ENCODE measurements at places on chromosomes 16 and 17.

DNA sequence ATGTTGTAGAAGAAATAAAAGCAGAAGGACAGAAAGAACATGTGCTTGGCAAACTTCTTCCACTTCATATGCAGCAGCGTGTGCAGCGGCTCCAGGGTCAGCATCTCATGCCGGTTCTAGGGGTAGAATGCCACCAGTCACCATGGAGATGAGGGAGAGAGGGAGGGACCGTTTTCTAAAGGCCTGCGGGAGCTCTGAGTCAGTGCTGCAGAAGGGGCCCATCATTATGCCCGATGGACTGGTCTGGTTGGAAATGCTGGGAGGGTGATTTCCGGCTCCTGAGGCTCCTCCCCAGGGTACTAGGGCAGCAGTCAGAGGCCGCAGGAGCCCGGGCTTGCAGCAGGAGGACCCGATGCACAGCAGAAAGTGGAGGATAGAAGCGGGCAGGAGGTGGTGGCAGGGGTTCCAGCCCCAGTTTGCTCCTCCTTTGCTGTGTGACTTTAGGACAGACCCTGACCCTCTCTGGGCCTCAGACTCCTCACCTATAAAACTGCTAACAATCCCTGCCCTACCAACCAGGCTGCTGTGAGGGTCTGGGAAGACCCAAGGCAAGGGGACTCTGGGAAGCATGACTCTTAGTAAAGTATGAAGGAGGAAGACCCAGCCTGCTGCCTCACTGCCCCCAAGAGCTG, 28.6 kb downstream of the TRPV3 start:
- DNase-seq: no peak

- no peak for DNase-seq
Measured at GRCh38 chr16:27892879-27893278, 170.6 kb downstream of the GSG1L start.

- peak; percentile 38 for DNase-seq
Measured at GRCh38 chr16:23597003-23597756, 1.1 kb upstream of the NDUFAB1 start.

DNA sequence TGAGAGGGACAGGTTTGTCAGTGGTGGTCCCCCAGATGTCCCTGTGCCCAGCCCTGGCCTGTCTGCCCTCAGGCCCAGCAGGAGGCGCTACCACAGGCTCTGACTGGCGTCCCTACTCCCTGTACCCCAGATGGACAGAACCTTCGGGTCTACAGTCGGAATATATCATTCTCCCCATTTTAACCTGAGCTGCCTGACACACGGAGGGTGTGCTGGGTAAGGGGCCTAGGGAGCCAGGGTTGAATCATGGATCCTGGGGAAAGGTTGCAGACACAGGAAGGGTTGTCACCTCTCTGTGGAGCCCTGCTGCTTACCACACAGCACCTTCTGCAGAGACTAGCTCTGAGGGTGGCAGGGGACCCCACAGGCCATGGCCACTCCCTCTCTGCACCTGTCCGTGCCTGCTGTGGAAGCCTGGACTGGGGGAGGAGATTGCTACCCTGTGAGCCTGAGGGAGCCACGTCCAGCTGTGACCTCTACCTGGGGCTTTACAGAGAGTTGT, 162.2 kb upstream of the ZNF267 start:
- no peak for DNase-seq

- DNase-seq: peak; percentile 52
Measured at GRCh38 chr17:75152922-75153779, 1.2 kb downstream of the JPT1 start.

DNA sequence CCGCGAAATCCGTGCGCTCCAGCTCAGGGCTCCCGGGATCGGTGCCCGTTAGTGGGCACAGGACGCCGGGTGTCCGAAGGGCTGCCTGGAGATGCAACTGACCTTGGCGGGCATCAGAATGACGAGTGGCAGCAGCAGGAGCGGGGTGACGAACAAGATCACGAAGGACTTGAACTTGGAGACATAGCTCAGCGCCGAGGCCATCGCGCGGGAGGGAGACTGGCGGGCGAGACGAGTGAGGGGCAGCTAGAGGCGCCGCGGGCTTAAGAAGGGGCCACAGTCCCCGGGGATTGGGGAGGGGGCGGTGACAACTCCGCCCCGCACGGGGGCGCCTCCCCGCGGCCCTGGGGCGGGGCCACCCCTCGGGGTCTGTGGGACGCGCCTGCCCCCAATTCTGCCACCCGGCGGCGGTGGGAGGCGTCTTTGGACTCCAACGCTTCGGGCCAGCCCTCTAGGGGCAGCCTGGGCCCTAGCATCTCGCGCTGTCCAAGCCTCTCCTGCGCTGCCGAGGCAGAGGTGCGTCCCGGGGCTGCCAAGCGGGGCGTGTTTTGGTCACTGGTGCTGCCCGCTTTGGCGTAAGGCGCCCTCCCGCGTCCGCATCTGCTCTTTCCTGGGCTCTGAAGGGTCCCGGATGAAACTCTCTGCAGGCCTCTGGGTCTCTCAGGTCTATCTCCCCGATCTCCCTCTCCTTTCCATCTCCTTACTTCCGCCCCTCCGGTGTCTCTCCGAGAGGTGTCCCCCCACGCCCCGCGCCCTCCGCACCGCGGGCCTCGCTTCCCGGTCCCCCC, at the start of gene SLC13A5:
Gene SLC13A5, minus strand, starts transcription at position 240 of the 788 bp plus-strand sequence. Its CDS starts 36 bp downstream, at position 204.
- DNase-seq: no peak

GRCh38 chr17:44768505-44769142, 9.8 kb downstream of the ADAM11 start:
- no peak for DNase-seq

DNA sequence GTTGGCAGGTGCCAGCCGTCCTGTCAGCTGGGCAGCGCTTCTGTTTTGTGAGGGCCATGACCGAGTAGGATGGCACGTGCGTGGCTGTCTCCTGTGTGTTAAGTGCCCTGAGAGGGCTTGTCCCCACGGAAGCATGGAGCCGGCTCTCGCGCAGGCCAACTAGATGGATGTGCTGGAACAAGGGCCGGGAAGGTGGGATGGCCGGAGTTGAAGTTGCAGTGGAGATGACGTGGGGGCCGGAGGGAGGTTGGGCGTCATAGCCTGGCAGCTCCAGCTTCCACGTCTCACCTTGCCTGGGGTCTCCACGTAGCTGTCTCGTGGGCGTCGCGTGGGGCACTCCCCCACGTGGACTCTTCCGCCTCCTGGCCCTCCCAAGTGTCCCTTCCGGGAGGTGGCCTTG, 27.7 kb downstream of the TBCD start:
- no peak for DNase-seq

DNA sequence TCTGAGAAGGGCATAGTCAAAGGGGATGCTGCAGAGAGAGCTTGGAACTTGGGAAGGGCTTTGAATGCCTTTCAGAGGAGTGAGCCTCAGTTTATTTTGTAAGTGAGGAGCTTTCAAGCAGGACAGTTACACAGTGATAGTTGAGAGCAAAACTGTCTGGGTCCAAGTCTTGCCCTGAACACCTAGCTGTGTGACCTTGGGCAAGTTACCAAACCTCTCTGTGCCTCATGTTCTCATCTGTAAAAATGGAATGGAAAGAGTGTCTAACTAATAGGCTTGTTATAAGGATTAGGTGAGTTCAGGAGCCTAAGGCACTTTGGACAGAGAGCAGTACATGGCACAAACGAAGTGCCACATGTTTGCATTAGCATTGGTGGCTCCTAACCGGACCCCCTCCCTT, 27.0 kb upstream of the TAC4 start:
- DNase-seq: no peak

DNA sequence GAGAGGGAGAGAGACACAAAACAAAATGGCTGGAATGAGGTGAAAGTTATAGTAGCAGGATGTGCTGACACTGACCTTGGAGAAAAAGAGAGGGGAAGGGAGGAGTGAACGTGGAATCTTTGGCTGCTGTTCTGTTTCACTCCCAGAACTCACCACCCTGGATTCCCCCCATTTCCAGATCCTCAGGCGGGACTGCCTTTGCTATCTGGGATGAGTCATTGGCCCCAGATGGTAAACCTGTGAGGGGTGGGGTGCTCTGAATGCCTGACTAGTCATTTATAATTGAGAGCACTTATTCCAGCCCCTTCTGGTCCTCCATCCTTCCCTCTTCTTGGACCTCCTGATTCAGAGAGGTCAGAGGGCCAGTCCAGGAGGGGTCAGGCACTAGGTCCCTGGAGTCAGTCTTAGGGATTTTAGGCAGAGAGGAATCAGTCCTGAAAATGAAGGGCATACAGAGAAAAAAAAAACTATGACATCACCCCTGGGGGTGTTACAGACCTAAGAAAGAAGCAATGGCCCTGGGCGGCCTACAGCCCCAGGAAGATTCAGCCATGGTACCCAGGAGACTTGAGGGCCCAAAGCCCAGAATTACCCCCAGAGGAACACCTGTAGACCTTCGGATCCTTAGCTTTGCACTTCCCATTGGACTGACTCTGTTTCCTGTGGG, 2.2 kb upstream of the ZG16 start:
- DNase-seq: no peak

GRCh38 chr17:48930435-48930873, 14.2 kb downstream of the SNF8 start:
- no peak for DNase-seq

- DNase-seq: no peak
Measured at GRCh38 chr17:12114686-12115418, 94.2 kb downstream of the MAP2K4 start.

- DNase-seq: peak; percentile 85
Measured at GRCh38 chr16:58684354-58685083, at the start of gene SLC38A7. TSS of gene SLC38A7 (minus strand) at chr16:58684770. CDS start at chr16:58680126, 4,644 bp downstream.

GRCh38 chr17:50026046-50026675, 29.7 kb upstream of the ITGA3 start:
- DNase-seq: no peak

- no peak for DNase-seq
Measured at GRCh38 chr17:22278302-22279275, 586.3 kb downstream of the KCNJ18 start.

GRCh38 chr16:56515665-56516064, 4.2 kb downstream of the BBS2 start:
- DNase-seq: no peak

DNA sequence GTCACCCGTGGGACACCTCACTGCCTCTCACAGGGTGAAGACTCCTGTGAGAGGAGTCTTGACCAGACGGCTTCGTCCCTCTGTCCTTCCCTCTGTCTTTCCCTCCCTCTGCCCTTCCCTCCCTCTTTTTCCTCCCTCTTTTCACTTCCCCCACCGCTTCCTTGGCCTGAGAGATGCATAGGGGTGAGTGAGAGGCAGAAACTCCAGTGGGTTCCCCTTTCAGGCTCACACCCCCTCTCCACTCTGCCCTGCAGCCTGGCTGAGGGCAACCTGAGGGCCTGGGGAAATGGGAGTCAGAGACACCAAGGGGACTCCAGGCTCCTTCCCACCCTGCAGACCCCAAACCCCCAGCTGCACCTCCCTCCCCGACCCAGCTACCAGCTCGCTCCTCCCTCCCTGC, 14.6 kb upstream of the KRT17 start:
- DNase-seq: no peak

- DNase-seq: peak; percentile 12
Measured at GRCh38 chr17:37111329-37111728, 162.6 kb downstream of the AATF start.

DNA sequence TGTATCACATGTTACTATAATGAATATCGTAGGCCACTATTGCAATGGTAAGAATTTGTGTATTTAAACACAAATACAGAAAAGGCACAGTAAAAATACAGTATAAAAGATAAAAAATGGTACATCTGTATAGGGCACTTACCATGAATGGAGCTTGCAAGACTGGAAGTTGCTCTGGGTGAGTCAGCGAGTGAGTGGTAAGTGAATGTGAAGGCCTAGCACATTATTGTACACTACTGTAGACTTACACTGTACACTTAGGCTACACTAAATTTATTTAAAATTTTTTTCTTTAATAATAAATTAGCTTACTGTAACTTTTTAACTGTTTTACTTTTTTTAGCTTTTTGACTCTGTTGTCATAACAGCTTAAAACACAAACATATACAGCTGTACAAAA, 42.5 kb downstream of the AKAP10 start:
- no peak for DNase-seq

DNA sequence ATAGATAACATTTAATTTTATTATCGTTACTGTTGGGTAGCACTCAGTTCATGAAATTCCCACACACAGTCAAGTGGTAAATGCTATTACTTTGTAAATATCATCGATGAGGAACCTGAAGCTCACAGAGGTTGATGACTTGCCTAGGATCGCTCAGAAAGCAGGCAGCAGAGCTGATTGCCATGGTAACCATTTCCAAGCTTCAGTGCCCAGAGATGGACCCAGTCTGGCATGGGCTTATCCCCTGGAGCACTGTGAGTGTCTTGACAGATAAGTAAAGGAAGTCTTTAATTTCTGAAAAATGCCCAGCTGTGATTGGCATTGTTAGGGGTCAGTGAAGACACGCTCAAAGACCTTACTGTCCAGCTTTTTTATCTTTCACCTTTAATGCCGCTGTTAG, 95.0 kb downstream of the PRKCB start:
- no peak for DNase-seq

- DNase-seq: no peak
Measured at GRCh38 chr16:87056551-87056950, 260.6 kb downstream of the C16orf95 start.

- DNase-seq: no peak
Measured at GRCh38 chr16:55133654-55134053, 190.3 kb upstream of the IRX6 start.

- no peak for DNase-seq
Measured at GRCh38 chr17:78125138-78125913, 3.2 kb downstream of the TMC6 start.

DNA sequence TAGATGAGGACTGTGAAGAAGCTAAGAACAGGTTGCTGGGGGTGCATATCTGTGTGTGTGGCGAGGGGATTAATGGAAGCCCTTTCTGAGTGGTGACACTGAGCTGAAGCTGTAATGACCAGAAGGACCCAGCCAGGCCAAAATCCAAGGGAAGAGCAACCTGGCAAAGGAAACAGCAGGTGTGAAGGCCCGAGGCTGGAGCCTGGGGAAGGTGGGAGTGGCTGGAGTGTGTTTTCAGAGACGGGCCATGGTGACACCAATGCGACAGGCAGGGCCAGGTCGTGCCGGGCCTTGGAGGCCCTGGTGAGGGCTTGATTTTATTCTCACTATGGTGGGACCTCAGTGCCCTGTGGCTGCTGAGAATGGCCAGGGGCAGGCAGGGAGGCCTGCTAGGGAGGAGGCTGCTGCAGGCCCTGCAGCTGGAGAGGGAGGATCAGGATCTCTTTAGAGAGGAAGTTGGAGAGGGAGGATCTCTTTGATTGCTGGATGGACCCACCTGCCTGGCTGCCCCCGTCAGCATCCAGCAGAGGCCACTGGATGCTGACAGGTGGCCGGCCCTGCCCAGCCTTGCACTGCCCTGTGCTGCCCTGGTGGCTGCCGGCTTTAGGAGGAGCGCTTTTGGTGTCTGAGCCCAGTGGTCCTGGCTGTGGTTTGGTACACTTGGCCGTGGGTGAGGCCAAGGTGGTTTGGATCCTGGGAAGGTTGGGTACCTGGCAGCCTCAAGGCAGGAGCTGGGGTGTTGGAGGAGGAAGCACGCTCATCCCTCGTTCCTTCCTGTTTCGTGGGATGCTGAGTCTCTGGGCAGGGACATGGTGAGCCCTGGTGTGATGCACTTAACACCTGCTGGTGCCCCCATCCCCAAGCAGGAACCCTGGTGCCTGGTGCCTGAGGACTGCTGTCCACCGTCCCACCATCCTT, 188.3 kb downstream of the SEC14L1 start:
- no peak for DNase-seq

- no peak for DNase-seq
Measured at GRCh38 chr17:48582750-48583069, 4.6 kb upstream of the HOXB4 start.

GRCh38 chr17:7632492-7632894, 2.6 kb downstream of the SHBG start:
- DNase-seq: peak; percentile 61

- DNase-seq: no peak
Measured at GRCh38 chr17:16232391-16232790, 15.4 kb downstream of the PIGL start.
